ENCODE measurements at places on chromosomes 16 and 17. TPM values are rescaled to one million over a fixed set of nuclear protein-coding genes. Genes with fewer than 3 reads are reported as not detected.

Gene HOXB6
- total RNA-seq, result not detected

Gene PRMT7
- 61.9 TPM for total RNA-seq

Gene DPEP2
- total RNA-seq, result not detected

Gene ST6GALNAC1
- not detected for total RNA-seq

Gene SPNS2
- total RNA-seq, result 2.3 TPM

DNA sequence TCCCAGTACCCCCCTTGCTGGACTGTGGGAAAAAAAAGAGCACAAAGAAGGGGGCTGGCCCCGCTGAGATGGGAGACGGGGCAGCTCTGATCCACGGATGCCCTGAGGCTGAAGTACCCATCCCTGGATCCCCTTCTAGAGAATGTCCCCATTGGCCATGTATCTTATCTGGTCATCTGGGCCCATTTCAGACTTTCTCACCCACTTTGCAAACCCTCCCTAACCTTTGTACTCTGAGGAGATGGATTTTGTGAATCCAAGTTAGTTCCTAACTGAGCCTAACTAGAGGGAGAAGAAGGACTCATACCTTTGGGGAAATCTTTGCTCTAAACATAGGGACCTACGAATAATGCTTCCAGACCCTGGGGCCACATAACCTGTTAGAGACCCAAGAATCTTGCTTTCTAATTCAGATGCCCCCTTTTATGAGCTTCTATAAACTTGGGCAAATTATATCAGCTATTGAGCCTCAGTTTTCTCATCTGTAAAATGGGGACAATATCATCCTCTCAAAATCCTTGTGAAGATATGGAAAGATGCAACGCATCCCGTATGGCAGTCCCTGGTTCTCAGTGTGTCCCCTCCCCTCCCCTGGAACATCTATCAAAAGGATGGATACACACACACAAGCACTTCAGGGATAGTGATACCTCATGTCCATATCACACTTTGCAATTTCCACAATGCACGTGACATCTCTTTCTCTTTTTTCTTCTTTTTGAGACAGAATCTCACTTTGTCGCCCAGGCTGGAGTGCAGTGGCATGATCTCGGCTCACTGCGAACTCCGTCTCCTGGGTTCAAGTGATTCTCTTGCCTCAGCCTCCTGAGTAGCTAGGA is 16.8 kb upstream of the FZD2 start:
- DNase-seq, result peak; percentile 65

GRCh38 chr17:81396722-81397313 is 1.6 kb downstream of the BAHCC1 start:
- peak; percentile 85 for DNase-seq

DNA sequence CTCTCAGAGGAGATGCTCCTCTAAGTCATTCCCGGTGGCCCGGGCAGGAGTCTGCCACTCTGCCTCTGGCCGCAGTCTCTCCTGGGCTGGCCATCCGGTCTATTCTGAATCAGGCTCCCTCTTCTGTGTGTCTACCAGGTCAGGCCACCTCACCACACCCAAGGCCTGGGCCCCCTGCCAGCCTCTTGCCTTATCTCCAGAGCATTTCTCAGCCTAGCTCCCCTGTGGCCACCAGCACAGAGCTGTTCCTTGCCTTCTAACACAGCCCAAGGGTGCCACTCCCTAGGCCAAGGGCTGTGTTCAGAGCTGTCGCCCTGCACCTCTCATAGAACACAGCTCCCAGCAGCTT is 55.3 kb downstream of the MYO18A start:
- no peak for DNase-seq

GRCh38 chr17:76697702-76698465 is 12.9 kb downstream of the MXRA7 start:
- DNase-seq, result peak; percentile 70

- DNase-seq, result no peak
Observed at GRCh38 chr17:80272366-80272765, 11.7 kb downstream of the RNF213 start.

- DNase-seq, result no peak
Observed at GRCh38 chr16:70161350-70161749, 12.2 kb upstream of the CLEC18C start.

DNA sequence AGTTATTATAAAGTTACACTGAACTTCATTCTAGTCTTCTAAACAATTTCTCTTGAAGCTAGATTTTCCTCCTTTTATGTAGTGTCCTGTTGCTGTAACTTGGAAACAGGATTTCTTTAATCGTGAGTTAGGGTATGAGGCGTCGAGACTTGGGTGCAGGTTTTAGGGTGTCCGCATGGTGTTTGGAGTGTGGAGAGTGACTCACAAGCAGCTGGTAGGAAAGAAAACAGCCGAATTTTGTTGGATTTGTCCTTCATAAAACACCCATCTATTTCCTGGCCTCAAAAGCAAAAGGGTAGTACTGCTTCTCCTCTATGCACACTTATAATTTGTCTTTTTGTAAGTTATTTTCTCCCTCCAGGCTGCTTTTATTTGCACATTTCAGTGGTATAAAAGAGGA is 1.6 kb downstream of the RPTOR start:
- DNase-seq, result no peak

DNA sequence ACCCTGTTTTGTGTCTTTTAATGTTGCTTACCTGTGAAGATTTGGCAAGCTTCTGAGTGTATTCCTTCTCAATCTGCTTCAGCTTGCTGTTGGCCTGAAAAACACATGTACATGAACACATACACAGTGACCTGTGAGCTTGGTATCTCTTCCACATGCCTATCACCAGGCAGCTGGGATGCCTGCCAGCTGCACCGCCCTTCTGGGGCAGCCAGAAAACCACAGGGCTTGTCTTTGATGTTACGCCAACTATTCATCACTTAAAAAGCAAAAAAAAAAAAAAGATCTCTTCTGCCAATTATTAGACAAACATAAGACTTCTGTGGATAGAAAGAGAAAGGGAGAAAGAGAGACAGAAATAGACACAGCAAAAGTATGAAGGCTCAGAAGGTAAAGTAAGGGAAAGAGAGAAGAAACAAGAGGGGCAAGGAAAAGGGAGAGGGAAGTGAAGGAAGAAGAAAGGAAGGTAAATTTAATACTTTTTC is 189.2 kb upstream of the AXIN2 start:
- no peak for DNase-seq

GRCh38 chr16:57245472-57246113 is 534 bp downstream of the ARL2BP start:
- DNase-seq, result peak; percentile 48

DNA sequence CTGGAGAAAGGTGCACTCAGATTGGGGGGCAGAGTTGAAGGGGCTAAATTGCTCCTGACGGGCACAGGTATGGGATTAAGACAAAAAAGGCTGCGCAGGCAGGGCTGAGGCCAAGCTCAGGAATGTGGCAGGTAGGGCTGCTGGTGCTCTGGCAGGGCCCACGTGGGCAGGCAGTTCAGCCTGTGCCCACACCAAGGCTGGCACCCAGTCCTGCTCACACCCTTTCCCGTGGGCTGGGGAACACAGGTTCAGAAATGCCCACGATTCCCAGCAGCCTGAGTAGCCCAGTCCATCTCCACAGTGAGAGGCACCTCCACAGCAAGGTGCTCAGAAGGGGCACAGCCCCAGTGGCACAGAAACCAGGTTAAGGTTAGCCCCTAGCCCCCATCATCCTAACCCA is 4.4 kb downstream of the HDAC5 start:
- DNase-seq, result no peak

DNA sequence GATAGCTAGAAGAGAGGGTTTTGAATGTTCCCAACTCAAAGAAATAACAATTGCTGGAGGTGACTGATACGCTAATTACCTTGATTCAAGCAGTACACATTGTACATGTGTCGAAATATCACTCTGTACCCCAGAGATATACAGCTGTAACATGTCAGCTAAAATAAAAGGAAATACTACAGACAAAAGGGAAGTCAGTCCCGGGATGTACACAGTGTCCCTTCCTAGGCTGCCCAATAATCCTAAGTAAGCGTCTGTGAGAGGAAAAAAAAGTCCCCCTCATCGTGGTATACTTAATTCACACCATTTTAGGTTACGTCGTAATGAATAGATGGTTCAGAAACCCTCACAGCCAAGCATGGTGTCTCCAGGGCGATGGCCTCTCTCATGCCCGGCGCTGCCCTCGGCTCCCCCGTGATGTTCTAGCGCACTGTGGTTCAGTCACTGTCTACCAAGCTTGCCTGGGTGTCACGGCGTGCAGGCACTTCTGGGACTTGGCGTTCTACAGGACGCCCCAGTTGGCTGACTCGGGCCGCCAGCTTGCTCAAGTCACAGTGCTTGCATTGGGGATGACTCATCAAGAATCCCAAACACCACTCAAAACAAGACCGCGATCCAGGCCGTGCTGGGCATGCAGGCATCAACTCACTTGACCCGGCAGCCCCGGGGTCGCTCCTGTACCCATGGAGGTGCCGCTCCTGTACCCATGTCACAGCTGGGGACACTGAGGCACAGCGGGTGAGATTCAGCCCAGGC is 27.6 kb downstream of the CCDC40 start:
- DNase-seq, result no peak

- no peak for DNase-seq
Observed at GRCh38 chr17:71453876-71454422, 666.9 kb upstream of the SOX9 start.

DNA sequence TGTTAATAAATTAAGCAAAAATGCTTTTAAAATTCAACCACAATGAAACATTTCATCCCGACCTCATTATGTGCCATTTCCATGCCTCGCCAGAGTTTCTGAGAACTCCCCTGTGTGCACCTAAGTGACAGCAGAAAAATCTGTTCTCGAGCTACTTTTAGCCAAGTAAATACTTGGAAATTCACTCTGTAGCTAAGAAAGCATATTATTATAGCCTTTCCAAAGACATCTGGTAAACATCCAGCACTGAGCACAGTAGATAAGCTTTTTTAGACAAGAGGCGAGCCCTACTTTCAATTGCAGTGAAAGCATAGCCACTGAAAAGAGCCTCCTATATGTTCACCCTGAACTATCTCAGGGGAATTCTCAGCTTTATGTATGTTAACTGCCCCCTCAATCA is 242.8 kb upstream of the PSMD7 start:
- no peak for DNase-seq

DNA sequence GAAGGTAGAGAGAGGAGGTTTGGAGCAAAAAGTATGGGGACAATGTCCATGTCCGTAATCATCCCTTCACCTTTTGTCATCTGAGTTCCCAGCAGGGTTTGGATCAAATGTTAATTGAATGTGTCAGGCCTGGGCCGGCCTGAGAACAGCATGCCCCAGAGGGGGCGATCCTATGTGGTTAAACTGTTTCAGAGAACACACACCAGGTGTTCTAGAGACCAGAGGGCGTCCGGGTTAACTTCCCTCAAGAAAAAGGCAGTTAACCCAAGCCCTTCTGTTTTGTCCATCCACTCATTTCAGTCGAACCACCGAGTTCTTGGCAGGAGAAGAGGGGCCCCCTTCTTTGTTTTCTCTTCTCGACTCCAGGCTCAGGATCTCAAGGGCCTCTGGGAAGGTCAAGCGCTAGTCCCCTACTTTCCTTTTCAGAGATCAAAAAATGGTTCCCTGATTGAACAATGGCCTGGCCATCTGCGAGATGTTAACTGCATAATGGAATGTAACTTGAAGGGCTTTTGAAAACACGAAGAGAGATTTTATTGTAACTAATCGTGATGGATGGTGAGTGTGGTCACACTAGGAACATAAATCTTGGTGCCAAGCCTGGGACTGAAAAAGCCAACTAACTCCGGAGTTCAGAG is 142.5 kb downstream of the IRX3 start:
- DNase-seq, result no peak

DNA sequence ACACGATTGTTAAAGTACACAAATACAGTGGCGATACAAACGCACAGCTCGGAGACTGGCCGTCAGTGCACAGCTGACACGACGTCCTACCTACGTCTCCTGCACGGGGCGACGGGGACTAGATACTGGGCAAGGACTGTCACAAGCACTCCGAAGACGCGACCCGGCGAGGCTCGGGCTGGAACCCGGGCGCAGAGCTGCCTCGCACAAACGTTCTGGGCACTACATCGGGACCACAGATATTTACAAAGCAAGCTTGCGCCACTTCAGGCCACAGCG is 13.8 kb downstream of the SLC16A3 start:
- DNase-seq, result no peak

- peak; percentile 94 for DNase-seq
Observed at GRCh38 chr17:40499551-40500189, 1.8 kb downstream of the TNS4 start.

- no peak for DNase-seq
Observed at GRCh38 chr16:80687606-80688005, 116.8 kb downstream of the CDYL2 start.

GRCh38 chr16:23852794-23853562 is 17.2 kb downstream of the PRKCB start:
- DNase-seq, result no peak

DNA sequence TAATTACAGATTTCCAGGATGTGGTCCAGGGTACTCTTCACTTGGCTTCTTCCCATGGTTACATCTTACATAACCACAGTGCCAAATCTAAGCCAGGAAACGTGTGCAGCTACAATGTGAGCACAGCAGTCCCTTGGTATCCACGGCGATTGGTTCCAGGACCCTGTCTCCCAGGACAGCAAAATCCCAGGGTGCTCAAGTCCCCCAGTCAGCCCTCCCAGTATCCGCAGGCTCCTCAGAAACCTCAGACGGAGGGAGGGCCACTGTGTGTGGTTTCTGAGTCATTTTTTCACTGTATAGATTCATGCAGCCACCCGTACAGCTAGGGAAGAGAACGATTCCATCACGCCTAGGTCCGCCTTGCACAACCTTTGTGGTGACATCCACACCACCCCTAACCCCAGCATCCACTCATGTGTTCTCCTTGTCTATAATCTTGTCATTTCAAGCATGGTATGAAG is 11.1 kb upstream of the ATP2C2 start:
- no peak for DNase-seq

- no peak for DNase-seq
Observed at GRCh38 chr17:27873746-27874145, 19.4 kb downstream of the LYRM9 start.

DNA sequence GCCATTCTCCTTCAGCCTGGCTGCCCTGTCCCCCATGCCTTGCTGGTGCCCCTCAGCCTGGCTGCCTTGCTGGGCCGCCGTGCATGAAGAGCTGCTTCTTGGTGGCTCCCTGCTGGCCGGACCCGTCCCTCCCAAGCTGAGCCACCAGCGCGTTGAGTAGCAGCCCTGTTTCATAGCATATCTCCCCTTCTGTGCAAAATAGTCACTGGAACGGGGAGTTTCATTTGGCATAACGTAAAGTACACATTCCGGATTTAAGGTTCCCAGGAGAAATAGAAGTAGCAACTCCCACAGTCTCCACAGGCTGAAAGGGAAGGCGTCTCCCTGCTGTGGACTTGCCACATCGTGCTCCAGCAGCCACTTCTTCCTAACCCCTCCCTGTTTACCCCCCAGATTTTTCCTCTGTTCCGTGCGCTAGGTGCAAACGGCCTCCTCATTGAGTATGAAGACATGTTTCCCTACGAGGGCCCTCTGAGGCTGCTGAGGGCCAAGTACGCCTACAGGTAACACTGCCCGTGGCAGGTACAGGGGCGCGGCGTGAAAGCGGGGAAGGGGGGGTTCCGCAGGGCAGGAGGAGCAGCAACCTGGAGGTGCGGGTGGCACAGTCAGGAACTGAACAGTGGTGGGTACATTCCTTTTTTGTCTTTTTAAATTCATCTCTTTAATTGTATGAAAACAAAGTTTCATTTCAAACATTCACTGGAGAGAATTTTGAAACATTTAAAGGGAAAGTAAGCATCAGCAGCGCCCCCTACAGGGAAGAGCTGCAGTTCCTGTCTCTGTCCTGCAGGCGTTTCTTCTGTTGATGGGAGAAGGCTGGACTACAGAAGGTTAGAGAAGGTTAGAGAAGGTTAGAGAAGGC is 5.8 kb upstream of the OGFOD3 start:
- peak; percentile 86 for DNase-seq

All from GM23338 (cell line).